ENCODE measurements at places on chromosomes 16 and 17.

GRCh38 chr16:54594601-54595391 is 308.2 kb upstream of the IRX3 start:
- no peak for DNase-seq

DNA sequence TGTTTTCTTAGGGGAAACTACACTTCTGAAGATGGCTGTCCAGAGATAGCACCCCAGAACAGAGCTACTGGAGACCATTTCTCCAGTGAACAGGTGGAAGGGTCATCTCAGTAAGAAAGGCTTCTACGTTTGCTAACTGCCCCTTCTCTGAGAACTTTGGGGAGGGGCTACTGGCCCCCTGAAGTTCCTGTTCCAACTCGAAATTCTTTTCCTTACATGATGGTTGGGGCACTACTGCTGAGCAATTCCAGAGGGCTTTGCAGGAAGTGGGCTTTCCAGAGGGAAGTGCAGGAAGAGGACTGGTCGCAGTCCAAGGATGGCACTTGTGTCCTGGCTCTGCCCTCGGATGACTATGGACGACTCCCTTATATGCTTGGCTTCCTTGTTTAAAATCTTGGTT is 31.2 kb downstream of the TOM1L2 start:
- DNase-seq: no peak

DNA sequence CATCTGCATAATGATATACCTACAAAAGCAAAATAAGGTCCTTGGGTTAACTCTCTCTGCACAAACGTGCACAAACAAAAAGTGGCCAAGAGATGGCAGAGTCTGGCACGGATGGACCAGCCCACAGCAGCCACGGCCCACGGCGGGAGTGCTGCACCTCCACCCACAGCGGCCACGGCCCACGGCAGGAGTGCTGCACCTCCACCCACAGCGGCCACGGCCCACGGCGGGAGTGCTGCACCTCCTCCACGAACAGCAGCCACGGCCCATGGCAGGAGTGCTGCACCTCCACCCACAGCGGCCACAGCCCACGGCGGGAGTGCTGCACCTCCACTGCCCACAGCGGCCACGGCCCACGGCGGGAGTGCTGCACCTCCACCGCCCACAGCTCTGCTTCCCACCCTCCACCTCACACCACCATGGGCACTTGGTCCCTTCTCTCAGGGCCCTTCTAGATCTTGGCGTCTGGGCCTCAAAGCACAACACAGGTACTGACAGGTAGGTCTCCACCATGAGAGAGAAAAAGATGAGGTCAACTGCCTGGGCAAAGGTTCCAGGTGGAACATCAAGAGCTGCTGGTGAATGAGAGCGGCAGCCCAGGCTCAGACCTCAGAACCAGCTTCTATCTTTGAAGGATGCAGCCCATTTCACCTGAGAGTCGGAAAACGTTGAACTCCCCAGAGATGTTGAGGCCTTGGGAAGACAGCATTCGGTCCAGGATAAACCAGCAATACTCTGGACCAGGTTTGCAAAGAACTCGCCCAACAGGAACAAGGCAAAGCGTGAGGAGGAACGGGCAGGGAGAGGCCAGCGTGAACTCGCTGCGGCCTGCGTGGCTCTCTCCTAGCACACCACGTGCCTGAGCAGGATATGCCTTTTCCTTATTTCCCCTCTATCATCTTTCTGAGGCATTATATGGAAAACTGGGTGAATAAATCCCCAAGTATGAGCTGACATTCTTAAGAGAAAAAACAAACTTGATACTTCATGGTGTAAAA is 124.5 kb downstream of the ZNF778 start:
- no peak for DNase-seq

- no peak for DNase-seq
Measured at GRCh38 chr17:4557626-4558346, 2.6 kb downstream of the GGT6 start.

DNA sequence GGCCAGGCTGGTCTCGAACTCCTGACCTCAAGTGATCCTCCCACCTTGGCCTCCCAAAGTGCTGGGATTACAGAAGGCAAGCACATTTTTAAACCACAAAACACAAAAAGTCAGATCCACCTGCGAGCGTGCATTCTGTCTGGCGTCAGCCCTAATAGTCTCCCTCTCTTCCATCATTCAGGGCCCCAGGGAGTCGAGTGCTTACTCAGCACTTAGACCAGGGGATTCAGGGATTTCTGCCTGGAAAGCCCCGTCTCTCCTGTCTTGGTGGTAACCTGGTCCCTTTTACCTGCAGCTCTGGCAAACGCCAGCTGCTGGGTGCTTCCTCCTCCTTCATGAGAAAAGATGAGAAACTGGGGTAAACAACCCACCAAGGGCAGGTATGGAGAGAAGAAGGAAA is 443.1 kb downstream of the SOX9 start:
- DNase-seq: no peak

- DNase-seq: peak; percentile 59
Measured at GRCh38 chr16:997440-998051, 16.0 kb downstream of the SOX8 start.

- DNase-seq: no peak
Measured at GRCh38 chr16:12995721-12996372, 94.4 kb downstream of the SHISA9 start.

DNA sequence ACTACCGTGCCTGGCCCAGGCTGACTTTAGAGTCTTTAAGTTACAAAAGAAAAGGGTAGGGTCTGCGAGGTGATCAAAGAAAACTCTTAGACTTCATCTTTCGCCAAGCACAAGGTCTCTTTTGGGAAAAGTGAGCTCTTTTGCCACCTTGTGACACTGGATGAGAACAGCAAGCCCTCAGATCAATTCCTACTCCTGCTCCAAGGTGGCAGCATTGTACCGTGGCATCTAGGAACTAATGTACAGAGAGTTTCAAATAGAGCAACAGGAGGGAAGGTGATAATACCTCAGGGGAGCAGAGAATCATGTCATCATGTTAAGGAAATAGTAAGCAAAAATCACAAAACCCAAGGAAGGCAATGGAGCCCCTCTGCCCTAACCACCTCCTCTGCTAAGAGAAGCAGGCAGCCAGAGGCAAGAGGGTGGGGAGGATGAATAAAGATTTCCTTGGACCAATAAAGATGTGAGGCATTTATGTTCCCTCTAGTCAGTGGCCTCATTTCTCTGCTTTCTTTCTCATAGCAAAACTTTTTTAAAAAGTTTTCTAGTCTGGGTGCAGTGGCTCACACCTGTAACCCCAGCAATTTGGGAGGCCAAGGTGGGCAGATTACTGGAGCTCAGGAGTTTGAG is 2.1 kb upstream of the C17orf78 start:
- peak; percentile 63 for DNase-seq

Measured in stimulated activated naive CD8-positive, alpha-beta T cell treated with anti-CD3 and anti-CD28 coated beads, Interleukin-15, Interleukin-2, amounts not matched to agents 100 U/mL and 50 U/mL, for 24 hours (primary cell).